Dermis blood vessel endothelial cell (primary cell): ENCODE measurements at places on chromosomes 1 and 21. TPM values are rescaled to one million over a fixed set of nuclear protein-coding genes. Genes with fewer than 3 reads are reported as not detected.

GRCh38 chr1:115678141-115678540 lies 36.4 kb downstream of the VANGL1 start:
- no peak for DNase-seq

GRCh38 chr1:19179597-19180264 lies 30.3 kb downstream of the UBR4 start:
- peak; percentile 76 for DNase-seq

DNA sequence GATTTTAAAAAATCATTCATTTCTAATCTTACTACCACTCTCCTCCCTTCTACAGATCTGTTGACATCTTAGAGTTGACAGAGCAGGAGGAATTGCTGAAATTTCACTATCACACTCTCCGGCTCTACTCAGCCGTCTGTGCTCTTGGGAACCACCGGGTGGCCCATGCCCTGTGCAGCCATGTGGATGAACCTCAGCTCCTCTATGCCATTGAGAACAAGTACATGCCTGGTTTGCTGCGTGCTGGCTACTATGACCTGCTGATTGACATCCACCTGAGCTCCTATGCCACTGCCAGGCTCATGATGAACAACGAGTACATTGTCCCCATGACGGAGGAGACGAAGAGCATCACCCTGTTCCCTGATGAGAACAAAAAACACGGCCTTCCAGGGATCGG lies 276.7 kb downstream of the ZP4 start:
- DNase-seq: no peak

DNA sequence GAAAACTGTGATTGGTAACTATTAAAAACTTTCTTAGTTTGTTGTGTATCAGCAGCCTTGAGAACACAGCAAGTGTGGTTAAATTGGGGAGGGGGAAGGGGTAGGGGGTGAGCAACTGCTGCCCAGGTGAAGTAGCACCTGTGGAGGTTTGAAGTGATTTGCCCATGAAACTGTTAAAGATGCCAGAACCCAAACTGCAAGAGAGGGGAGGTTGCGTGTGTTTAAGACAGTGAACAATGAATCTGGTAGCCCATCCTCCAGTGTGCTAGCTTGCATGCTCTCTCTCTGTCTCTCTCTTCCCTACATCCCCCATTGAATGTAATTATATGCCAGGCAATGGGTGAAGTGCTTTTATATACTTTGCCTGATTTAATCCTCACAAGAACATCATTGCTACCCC lies 154.7 kb downstream of the RUNX1 start:
- DNase-seq: no peak

GNAT2 gene
- not detected in 2 replicates for total RNA-seq

VWA5B1 gene
- total RNA-seq: not detected in 2 replicates

GRCh38 chr21:16838331-16838730 lies 674.5 kb upstream of the CXADR start:
- no peak for DNase-seq

OPRD1 gene
- under 0.01 TPM in 1 of 2 replicates, not detected in the other for total RNA-seq

DNA sequence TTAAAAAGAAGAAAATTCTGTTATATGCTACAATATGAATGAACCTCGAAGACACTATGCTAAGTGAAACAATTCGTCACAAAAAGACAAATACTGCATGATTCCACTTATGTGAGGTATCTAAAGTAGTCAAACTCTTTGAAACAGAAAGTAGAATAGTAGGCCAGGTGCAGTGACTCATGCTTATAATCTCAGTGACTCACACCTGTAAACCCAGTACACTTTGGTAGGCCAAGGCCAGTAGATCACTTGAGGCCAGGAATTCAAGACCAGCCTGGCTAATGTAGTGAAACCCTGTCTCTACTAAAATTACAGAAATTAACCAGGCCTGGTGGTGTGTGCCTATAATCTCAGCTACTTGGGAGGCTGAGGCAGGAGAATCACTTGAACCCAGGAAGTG lies 25.7 kb downstream of the EPHA10 start:
- no peak for DNase-seq

- peak; percentile 84 for DNase-seq
Observed at GRCh38 chr1:152036267-152037216, at the start of gene S100A11. Gene S100A11, minus strand, starts transcription at chr1:152037004. Its CDS starts 89 bp downstream, at chr1:152036915.

TEDDM1 gene
- not detected in 2 replicates for total RNA-seq

DNA sequence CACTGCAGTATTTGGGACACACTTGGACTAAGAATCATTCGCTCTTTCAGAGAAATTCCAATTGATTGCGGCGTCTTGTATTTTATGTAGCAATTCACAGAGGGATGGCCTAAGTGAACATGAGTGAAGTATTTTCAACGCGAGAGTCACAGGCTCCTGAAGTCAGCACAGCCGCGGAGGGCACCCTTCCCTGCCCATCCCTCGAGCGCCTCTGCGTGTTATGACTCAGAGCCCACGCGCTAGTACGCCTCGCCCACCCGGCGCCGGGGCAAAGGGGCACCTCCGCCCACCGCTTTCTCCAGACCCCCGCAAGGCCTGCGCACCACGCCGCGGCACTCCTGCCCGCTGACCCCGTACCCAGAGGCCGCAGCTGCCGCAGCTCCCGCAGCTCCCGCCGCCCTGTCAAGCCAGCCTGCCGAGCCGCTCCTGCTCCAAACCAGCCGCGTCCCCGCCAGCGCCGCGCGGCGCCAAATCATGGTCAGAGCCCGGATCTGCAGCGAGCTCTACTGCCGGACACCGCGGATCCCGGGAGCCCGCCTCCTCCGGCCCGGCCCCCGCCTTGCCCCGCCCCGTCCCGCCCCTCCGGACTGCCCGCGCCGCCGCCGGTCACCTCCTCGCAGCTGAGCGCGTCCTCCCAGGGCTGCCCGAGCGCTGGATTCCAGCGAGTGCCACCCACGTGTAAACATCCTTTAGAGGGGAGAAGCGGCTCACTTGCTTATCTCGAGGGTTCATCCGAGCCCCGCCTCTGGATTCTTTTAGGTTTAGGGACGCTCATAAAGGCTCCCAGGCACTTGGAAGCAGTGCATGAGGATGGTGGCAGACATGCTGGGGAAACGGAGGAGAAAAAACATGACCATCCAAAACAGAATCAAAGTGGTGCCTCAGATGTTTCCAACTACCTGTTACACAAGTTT lies at the start of gene GLRX2:
Gene GLRX2 (minus strand): TSS at position 508 of the 914 bp plus-strand sequence. CDS start 32 bp downstream, at position 476.
- DNase-seq: peak; percentile 90

CD1E gene
- not detected in 2 replicates for total RNA-seq

DNA sequence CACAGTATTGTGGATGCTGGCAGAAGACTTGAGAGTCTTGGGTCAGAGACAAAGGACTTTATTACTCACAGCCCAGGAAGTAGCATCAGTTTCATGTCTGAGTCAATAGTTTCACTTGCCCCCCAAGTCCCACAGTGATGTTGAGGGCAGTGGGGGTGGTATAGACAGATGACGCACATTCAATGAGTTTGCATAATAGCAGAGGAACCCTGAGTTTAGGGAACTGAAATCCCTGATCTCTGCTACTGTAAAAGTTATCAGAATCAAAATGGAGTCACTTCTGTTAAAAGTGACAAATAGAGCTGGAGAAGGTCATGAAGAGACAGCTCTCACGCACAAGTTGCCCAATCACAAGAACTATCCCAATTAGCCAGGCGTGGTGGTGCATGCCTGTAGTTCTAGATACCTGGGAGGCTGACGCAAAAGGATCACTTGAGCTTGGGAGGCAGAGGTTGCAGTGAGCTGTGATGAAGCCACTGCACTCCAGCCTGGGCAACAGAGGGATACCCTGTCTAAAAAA lies 11.5 kb upstream of the HCRTR1 start:
- no peak for DNase-seq

DNA sequence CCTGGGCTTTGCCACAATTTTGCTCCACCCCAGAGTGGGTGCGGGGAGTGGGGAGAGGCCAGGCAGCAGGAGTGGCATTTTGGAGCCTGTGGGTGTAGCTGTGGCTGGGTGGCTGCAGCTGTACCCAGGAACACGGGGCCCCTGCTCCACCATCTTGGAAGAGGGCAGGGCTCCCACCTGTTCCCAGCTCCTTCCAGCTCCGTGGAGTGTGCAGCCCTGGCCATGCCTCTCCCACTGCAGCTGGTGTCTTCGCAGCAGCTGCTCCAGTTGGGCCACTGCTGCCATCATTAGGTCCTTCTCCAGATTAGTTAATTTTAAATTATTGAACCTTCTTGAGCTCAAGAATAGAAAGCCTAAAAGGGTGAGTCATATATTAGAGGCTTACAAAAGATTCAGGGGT lies 17.6 kb downstream of the FAM20B start:
- no peak for DNase-seq

C1orf115 gene
- 124 and 125 TPM in 2 replicates for total RNA-seq
